Progenitor cell of endocrine pancreas (in vitro differentiated cells): ENCODE measurements at places on chromosomes 7 and 10. TPM values are rescaled to one million over a fixed set of nuclear protein-coding genes. Genes with fewer than 3 reads are reported as not detected.
A peak's percentile ranks its signal among the peaks of the same experiment; 100 is the strongest.

GRCh38 chr10:69457771-69458237, 6.5 kb downstream of the TSPAN15 start:
- H3K27ac ChIP-seq: no peak overlapping the region
- DNase-seq: no peak
- peaks cover 9% of the 10 kb centered on the region for H3K4me1 ChIP-seq
- H3K4me3 ChIP-seq: no peak overlapping the region

DNA sequence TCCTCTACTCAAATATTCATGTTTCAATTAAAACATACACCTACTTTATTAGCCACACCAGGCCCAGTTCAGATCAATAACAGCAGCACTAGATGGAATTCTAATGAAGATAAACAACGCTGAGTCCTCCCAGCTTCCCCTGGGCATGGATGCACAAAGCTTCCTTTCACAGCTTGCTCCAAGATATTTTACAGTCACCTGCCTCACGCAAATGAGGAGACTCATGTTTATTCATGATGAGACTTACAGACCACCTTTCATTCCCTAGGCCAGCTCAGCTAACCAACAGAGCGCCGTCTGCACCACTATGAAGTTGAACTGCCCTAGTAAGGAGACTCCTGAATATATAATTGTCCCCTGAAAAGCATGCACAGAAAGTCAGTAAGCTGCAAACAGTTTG, 283.0 kb upstream of the AOAH start:
- H3K4me3 ChIP-seq: no peak overlapping the region
- peak overlapping the region; percentile 65 for H3K27ac ChIP-seq
- peaks cover 34% of the 10 kb centered on the region for H3K4me1 ChIP-seq
- peaks cover 9% of the 10 kb centered on the region for H3K36me3 ChIP-seq
- no peaks in the 10 kb centered on the region for H3K27me3 ChIP-seq
- no peak for DNase-seq

GRCh38 chr10:93741367-93741766, 16.4 kb upstream of the LGI1 start:
- no peaks in the 10 kb centered on the region for H3K27me3 ChIP-seq
- no peak overlapping the region for H3K4me3 ChIP-seq
- no peaks in the 10 kb centered on the region for H3K4me1 ChIP-seq
- no peak overlapping the region for H3K27ac ChIP-seq

DNA sequence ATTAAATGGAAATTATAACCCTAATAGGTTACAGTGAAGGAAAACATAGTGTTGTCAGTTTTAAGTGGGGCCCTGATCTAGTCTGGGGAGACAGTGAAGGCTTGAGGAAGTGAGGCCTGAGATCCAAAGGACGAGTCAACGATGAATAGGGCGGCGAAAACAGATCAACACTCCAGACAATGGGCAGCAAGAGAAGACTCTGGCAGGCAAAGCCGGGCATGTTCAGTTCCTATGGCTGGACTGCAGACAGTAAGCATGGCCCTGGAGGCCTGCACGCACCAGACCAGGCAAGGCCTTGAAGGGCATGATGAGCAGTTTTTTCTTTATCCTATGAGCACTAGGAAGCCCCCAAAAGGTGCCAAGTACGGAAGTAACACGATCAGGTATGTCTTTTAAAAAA, 127.8 kb downstream of the RNF216 start:
- H3K4me3 ChIP-seq: no peak overlapping the region
- peaks cover 18% of the 10 kb centered on the region for H3K36me3 ChIP-seq
- no peak for DNase-seq
- H3K4me1 ChIP-seq: no peaks in the 10 kb centered on the region
- no peaks in the 10 kb centered on the region for H3K27me3 ChIP-seq

GRCh38 chr10:32376097-32376496, 29.1 kb upstream of the EPC1 start:
- peaks cover 2% of the 10 kb centered on the region for H3K4me1 ChIP-seq
- H3K4me3 ChIP-seq: no peak overlapping the region
- DNase-seq: no peak
- no peaks in the 10 kb centered on the region for H3K27me3 ChIP-seq
- peaks cover 5% of the 10 kb centered on the region for H3K36me3 ChIP-seq

GRCh38 chr7:113076703-113077102, 9.9 kb downstream of the GPR85 start:
- peaks cover 8% of the 10 kb centered on the region for H3K27me3 ChIP-seq
- H3K36me3 ChIP-seq: no peaks in the 10 kb centered on the region
- H3K27ac ChIP-seq: no peak overlapping the region
- H3K4me1 ChIP-seq: peaks cover 5% of the 10 kb centered on the region
- DNase-seq: no peak

- no peak overlapping the region for H3K4me3 ChIP-seq
- no peak overlapping the region for H3K27ac ChIP-seq
- no peaks in the 10 kb centered on the region for H3K4me1 ChIP-seq
- DNase-seq: no peak
- H3K36me3 ChIP-seq: no peaks in the 10 kb centered on the region
These were observed 39.1 kb upstream of the TCERG1L start for GRCh38 chr10:131350660-131351059.

GRCh38 chr10:51770709-51771108, 71.3 kb upstream of the CSTF2T start:
- H3K4me3 ChIP-seq: no peak overlapping the region
- H3K36me3 ChIP-seq: peaks cover 2% of the 10 kb centered on the region
- no peak overlapping the region for H3K27ac ChIP-seq

DNA sequence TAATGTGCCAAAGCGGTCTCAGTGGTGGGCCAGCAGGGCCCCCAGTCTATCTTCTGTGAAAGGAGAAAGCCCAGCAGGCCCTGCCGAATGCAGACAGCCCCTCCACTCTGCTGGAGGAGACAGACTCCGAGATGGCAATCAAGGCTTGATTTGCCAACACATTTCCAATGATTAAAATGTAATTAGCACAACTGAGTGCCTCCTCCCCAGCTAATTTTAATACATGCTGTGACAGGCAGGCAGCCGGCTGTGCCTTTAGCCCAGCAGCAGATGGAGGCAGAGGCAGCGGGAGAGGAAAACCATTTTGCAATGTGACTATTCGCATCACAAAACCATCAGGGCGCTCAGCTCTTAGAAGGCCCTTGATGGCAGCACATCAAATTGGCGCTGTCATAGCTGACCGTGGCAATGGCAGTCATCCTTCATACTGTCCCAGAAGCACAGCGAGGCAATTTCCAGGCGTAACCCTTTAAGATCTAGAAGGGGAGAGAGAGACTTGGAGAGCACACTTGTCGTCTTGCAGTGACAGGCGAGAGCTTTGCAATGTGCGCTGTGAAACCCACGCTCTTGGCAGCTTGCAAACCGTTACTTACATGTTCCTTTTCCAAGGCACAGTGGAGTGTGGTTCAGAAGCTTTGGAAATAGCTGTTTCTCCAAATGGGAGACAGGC, 714.8 kb upstream of the GALNT17 start:
- H3K36me3 ChIP-seq: no peaks in the 10 kb centered on the region
- H3K4me1 ChIP-seq: no peaks in the 10 kb centered on the region
- no peak for DNase-seq
- H3K4me3 ChIP-seq: no peak overlapping the region
- H3K27ac ChIP-seq: no peak overlapping the region

DNA sequence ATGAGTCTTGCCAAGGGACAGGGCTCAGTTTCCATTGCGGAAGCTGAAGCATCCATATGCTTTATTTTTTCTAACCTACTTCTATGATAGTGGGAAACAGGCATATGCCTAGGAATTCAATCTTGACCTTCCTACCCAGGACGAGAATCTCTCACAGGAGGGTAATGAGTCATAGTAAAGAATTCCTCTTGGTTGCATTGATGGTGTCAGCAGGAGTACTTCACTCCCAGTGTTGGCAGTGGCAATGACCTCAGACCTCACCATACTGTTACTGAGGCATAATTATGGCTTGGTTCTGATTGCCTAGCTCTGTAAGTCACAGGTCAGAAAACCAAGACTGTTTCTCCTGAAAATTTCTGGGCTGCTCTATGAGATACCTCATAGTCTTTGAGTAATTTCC, 552.9 kb downstream of the ARL4A start:
- no peak for DNase-seq
- no peak overlapping the region for H3K27ac ChIP-seq
- H3K4me3 ChIP-seq: no peak overlapping the region
- H3K27me3 ChIP-seq: no peaks in the 10 kb centered on the region
- H3K36me3 ChIP-seq: no peaks in the 10 kb centered on the region

DNA sequence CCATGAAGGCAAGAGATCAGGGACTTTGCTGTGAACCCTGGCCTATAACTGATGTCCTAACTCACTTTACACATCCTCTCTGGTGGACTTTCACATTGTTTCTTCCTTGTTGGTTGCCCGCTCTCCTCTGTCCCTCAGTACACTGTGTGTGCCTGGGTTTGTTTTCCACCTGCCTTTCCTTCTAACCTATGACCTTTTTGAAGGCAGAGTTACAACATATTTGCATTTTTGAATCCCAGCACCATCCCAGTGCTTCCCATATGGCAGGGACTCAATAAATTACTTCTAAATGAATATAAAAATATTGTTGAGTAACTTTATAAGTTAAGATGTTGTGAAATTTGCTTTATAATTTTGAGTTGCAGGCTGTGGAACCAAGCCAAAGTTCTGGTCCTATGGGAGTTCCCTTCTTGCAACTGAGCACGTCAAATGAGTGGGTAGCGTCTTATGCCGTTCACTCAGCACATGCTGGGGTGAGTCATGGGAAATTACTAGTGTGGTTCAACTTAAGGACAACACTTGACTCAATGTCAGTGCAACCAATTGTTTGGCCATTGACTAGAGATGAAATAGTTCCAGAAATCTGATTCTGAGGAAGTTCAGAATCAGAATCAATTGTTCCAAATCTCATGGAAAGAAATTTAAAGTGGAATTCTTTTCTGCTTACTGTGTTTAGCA, 250.9 kb downstream of the TWIST1 start:
- no peak for DNase-seq
- no peaks in the 10 kb centered on the region for H3K4me1 ChIP-seq
- H3K27ac ChIP-seq: no peak overlapping the region
- no peaks in the 10 kb centered on the region for H3K27me3 ChIP-seq

GRCh38 chr10:72927485-72927884, 27.1 kb downstream of the PLA2G12B start:
- no peaks in the 10 kb centered on the region for H3K27me3 ChIP-seq
- no peak overlapping the region for H3K27ac ChIP-seq
- peaks cover 3% of the 10 kb centered on the region for H3K4me1 ChIP-seq
- H3K4me3 ChIP-seq: no peak overlapping the region
- peaks cover 5% of the 10 kb centered on the region for H3K36me3 ChIP-seq
- DNase-seq: no peak

DNA sequence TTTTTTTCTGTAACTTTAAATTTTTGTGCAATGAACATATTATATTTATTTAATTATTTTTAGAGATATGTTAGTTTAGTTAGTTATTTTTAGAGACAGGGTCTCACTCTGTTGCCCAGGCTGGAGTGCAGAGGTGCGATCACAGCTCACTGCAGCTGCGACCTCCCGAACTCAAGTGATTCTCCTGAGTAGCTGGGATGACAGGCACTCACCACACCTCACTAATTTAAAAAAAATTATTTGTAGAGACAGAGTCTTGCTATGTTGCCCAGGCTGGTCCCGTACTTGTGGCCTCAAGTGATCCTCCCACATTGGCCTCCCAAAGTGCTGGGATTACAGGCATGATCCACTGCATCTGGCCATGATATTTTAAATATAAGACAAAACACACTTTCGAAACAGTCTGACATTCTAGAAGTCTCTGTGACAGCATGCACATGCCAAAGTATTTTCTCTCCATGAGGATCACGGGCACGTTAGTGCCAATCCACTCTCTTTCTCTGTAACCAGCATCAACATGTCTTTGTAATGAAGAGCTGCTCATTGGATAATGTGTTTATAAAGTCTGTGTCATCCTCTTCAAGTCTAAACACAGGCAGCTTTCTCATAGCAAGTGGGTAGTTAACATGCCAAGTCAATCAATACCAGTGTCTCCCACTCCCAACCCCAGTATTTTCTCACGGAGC, 137.4 kb downstream of the GLI3 start:
- DNase-seq: no peak
- H3K36me3 ChIP-seq: no peaks in the 10 kb centered on the region
- H3K27me3 ChIP-seq: peaks cover 92% of the 10 kb centered on the region

DNA sequence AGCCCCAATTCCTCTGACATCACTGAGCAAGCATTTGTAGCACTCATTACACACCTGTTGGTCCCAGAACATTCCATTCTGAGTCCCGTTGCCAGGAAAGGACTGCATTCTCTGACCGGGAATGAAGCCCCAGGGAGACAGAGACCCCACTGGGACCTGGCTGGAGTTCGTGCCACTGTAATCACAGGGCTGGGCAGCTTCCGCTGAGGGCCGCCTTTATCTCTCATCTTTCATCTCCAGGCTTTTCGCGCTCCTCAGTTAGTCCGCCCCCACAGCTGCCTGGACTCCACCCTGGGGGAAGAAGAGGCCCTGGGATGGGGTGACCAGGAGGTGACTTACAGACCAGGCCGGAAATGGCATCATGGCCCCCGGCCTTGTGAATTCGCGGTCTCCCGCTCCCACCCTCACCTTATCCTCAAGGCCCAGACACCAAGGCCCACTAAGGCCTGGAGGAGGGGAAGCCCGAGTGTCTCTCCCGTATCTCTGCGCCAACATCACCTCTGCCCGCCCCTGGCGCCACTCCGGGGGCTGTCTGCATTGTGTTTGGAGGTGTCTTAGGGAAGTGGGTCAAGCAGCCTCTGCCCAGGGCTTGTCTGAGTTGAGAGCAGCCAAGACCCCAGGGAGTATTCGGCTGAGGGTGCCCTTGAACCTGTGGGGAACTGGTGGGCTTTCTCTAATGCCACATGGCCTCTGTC, 75.4 kb downstream of the PROSER2 start:
- H3K36me3 ChIP-seq: no peaks in the 10 kb centered on the region
- H3K4me3 ChIP-seq: no peak overlapping the region
- no peaks in the 10 kb centered on the region for H3K27me3 ChIP-seq
- peaks cover 6% of the 10 kb centered on the region for H3K4me1 ChIP-seq

- no peaks in the 10 kb centered on the region for H3K4me1 ChIP-seq
- H3K4me3 ChIP-seq: no peak overlapping the region
- no peak for DNase-seq
- peaks cover 3% of the 10 kb centered on the region for H3K36me3 ChIP-seq
These were observed 20.8 kb upstream of the ALOX5 start for GRCh38 chr10:45353186-45353585.

GRCh38 chr7:140342727-140343514, 55.4 kb downstream of the SLC37A3 start:
- no peaks in the 10 kb centered on the region for H3K27me3 ChIP-seq
- peak; percentile 15 for DNase-seq
- H3K4me3 ChIP-seq: no peak overlapping the region

GRCh38 chr7:3112479-3113134, 68.9 kb upstream of the CARD11 start:
- H3K4me1 ChIP-seq: peaks cover 23% of the 10 kb centered on the region
- H3K36me3 ChIP-seq: peaks cover 2% of the 10 kb centered on the region
- H3K27ac ChIP-seq: peak overlapping the region; percentile 80
- DNase-seq: no peak
- no peaks in the 10 kb centered on the region for H3K27me3 ChIP-seq
- H3K4me3 ChIP-seq: no peak overlapping the region

GRCh38 chr10:23525406-23525805, 86.5 kb downstream of the OTUD1 start:
- no peaks in the 10 kb centered on the region for H3K36me3 ChIP-seq
- no peak overlapping the region for H3K27ac ChIP-seq
- H3K4me3 ChIP-seq: no peak overlapping the region
- H3K27me3 ChIP-seq: peaks cover 14% of the 10 kb centered on the region
- DNase-seq: no peak

GRCh38 chr7:3482147-3482921, 181.3 kb downstream of the SDK1 start:
- H3K36me3 ChIP-seq: peaks cover 5% of the 10 kb centered on the region
- no peak overlapping the region for H3K27ac ChIP-seq
- no peak for DNase-seq
- H3K4me3 ChIP-seq: no peak overlapping the region
- no peaks in the 10 kb centered on the region for H3K27me3 ChIP-seq

PAPSS2 gene
- total RNA-seq: 7.3 and 7.5 TPM in 2 replicates

HOXA11 gene
- not detected in 2 replicates for total RNA-seq

BMPR1A gene
- 80.7 and 89.7 TPM in 2 replicates for total RNA-seq

LLCFC1 gene
- total RNA-seq: not detected in 2 replicates

PIK3CG gene
- total RNA-seq: not detected in 2 replicates

CTAGE8 gene
- total RNA-seq: 7.2 and 8.9 TPM in 2 replicates

HOGA1 gene
- total RNA-seq: 10.5 and 11.9 TPM in 2 replicates
